ENCODE measurements at places on chromosomes 5 and 9.

- peak; percentile 69 for DNase-seq
These were observed 51.4 kb downstream of the PFDN1 start for GRCh38 chr5:140251527-140251973.

DNA sequence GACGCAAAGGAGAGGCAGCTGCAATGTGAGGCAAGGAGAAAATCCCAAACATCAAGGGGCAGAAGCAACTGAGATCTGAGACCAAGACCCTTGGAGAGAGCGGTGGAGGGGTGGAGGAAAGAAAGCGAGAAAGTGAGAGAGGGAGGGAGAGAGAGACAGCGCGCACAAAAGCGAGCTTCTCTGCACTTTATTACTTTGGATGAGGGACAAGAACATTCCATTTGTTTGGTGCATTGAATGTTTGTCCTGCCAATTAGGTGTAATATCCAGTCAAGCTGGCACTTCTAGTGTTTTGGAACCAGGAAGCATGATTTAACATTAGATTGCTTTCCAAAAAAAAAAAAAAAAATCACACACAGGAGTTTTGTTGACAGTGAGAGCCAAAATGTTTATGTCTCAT is 1.4 kb downstream of the CAST start:
- DNase-seq, result no peak

DNA sequence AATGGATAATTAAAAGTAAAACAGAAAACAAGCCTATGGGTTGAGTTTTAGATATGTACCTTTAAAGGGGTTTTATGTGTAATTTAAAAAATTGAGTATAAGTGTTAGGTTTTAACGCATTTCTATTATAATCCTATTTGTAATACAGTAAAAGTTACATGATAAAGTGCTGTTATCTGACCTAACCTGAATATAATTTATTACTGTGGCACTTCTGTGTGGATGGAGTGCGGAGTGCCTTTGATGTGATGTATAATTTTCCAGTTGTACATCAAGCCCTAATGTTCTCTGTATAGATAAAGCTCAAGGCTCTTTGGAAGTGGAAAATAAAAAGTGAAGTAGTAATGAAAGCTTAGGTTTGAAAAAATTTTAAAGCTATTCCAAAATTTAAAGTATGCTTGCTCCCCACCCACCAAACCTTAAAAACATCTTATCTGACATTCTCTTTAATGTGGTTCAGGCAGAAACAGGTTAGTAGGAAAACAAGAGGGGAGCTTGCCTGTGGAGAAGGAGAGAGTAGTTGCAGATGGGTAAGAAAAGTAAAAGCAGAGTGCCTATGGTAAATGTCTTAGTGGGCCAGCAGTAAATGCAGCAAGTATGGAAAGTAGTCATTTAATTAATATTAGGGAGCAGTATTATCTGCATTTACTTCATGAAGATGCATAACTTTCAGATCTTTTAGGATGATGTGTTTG is 4.0 kb downstream of the MATR3 start:
- DNase-seq, result no peak

DNA sequence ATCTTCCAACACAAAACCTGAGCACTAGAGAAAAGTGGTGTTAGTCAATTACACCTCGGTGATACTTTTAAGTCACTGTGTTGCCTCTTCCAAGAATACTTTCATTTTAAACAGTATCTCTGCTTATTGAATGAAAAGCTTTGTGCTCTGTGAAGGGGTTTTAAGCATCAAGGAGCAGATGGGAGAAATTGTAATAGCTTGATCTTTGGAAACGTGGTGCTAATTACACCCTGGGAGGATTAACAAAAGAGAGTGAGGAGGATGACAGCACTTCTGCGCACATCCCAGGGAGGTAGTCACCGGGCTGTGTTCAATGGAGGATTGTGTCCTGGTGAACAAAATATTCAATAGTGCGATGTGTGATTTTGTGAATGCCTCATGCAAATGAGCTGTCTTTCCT is 477.4 kb upstream of the ADAMTS16 start:
- no peak for DNase-seq

- DNase-seq, result no peak
These were observed 51.5 kb downstream of the COL15A1 start for GRCh38 chr9:98995059-98995671.

GRCh38 chr5:64794053-64794770 is 25.5 kb downstream of the CWC27 start:
- no peak for DNase-seq

GRCh38 chr5:145801195-145801594 is 33.9 kb downstream of the PRELID2 start:
- no peak for DNase-seq

- DNase-seq, result no peak
These were observed 140.5 kb upstream of the PITX1 start for GRCh38 chr5:135174315-135175096.

DNA sequence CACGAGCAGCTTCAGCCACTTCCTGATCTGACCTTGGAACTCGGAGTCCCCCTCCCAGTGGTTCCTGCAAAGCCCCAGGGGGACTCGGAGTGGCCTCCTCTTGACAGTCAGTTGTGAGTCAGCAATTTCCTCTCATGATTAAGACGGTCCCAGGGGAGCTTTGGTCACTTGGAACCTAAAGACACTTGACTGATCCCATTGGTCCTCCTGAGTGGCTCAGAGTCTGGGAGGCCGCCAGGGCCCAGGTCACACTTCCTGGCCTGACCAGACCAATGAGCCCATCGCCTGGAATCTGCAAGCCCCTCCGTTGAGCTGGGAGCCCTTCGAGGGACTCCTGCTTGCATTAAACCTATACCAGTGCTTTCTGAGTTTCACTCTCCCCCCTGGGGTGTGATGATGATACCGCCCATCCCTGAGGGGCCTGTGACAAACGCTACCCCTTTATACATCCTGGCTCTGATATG is 29.1 kb downstream of the TSPAN17 start:
- DNase-seq, result peak; percentile 57

- DNase-seq, result no peak
These were observed 233.7 kb downstream of the SMARCA2 start for GRCh38 chr9:2248768-2249265.

DNA sequence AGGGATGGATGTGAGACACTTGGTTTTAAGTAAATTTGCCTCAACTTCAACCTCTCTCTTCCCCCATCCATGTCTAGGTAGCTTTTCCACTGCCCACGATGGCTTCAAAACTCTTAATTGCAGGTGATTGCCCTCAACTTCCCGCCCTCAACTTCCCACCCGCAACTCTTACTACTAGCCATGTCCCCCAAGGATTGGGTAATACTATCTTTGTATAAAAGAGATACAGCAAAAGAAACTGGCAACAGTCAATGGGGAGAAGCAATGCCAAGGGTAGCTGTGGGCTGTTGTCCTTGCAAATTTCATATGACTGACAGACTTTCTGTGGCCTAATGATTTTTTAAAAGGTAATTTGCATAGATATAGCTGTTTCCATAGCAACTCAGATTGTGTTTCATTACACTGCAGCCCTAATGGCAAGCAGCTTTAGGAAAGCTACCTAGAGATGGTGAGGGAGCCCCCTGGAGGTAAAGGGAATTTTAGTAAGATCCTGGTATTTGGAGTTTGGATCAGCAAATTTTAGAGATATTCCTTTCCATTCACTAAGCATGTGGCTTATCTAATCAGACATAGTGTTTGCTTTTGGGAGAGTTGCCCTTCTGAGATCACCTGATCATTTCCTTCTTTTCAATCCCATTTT is 421.5 kb upstream of the DAP start:
- peak; percentile 23 for DNase-seq

DNA sequence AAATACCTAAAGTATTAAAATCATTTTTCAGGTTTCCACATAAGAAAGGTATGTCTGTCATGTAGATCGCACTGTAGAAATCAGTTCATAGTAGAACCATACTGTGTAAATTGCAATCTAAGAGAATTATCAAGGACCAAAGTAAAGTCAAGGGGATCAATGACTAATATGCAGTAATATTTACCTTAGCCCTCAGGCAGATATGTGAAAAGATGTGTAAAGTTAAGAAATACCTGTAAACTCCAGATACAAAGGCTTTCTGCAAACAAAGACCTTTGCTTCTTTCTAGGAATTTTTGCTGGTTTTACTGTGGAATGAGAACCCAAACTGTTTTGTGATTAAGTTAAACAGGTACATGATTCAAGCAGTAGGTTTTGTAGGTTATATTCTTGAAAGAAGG is 11.6 kb downstream of the POLK start:
- no peak for DNase-seq

DNA sequence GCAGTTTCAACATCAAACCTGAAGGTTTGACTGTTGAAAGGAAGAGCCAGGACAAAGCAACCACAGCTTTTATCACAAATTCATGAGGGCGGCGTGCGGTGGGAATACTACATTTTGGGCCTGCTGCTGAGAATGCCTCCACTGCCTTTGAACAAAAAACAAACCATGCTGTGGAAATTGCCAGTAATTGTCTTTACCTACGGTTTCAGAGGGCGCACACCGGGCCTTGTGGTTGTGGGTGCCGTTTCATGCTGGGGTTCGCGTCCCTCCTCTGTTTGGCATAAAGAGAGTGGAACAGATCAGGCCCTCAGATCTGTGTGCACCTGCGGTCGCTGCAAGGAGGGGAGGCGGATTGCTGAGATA is 27.6 kb upstream of the TCF7 start:
- DNase-seq, result no peak

DNA sequence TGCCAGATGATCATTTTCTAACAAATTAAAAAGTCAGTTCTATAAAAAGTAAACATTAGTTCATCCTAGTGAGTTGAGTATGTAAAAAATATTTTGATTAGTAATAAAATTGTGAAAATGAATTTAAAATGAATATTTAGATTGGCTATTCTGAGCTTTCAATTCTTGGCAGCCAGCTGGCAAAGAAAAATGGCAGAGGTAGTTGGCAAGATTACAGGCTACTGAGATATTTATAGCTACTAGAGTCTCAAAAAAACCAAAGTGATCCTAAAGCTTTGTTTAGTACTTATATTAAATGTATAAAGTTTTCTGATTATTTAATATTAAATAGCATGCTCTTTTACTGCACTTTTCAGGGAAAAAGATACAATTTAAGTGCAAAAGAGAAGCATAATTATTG is 25.0 kb downstream of the SGTB start:
- no peak for DNase-seq

GRCh38 chr9:89277454-89277853 is 33.5 kb upstream of the CKS2 start:
- DNase-seq, result no peak

- peak; percentile 71 for DNase-seq
These were observed 42.1 kb upstream of the GPR21 start for GRCh38 chr9:122991370-122991830.
